ENCODE measurements at places on chromosomes 5 and 9.

GRCh38 chr5:131239686-131240085 lies 24.2 kb upstream of the CDC42SE2 start:
- DNase-seq, result no peak

DNA sequence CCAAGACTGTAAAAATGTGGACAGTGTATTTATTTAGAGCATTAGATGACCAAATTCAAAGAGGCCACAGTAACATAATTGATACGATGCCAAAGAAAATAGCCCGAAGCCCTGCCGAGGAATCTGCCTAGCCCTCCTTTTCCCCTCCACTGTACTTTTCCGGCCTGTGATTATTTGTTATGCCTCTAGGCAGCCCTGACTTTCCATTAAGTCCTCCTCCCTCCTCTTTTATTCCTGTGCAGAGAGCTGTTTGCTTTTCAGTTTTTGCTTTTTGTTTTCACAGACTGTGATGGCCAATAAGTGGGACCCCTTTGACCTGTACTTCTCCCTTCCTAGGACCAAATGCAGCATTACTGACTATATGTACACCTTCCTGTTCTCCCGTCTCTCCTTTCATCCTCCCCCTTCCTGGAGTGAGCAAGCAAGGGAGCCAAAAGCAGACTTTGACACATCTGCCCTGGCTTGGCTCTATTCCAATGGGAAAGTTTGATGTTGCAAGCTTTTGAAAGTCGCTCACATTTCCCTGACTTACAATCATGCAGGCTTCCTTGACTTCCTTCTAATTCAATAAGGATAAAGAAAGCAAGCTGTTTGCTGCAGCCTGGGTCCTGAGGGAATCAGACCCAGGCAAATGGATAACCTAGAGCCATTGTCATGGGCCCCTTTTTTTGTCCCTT lies 76.1 kb downstream of the NREP start:
- peak; percentile 90 for DNase-seq

DNA sequence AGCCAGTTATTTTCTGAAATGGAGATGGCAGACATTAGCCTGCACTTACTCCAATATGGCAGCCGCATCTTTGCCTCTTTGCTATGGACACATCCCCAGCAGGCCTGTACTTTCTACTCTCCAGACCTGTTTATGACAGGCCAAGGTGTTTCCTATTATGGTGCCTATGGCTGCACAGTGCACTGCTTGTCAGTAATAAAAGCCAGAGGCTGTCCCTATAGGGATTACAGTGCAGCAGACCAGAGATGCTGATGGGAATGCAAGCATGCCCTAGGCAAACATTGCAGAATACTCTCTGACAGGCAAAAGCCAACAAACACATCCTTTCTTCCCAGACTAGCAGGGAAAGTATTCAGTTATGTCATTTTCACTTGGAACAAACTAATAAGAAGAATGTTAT lies 442.9 kb downstream of the RAB3C start:
- DNase-seq, result no peak

GRCh38 chr9:129500161-129500862 lies 120.6 kb downstream of the C9orf50 start:
- DNase-seq, result no peak

DNA sequence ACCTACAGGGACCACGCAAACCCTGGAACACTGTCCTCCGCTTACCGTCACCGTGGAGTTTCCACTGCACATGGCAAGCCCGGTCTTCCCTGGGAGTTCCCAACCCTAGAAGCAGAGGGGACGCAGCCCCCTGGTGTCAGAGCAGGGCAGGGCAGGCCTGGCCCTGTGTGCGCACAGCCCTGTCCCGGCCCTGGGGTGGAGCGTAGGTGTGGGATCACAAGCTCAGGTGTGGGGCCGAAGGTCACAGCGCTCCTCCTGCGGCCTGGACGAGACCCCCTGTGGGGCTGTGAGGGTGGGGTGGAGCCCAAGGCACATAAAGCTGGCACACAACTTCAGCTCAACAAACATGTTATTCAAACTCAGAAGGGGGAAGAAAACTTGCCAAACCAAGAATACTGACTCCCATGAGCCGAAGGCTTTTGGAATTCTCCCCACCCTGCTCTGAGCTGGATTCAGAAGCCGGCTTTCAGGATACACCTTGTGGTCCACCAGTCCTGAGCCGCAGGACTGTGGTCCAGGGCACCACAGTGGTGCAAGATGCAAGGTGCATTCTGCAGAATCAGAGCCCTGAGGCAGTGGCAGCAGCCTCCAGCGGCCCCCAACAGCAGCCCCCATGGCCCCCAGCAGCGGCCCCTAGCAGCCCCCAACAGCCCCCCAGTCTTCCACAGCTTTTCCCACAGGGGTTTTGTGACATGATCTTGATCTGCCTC lies 11.8 kb upstream of the EXOC3 start:
- DNase-seq, result no peak

DNA sequence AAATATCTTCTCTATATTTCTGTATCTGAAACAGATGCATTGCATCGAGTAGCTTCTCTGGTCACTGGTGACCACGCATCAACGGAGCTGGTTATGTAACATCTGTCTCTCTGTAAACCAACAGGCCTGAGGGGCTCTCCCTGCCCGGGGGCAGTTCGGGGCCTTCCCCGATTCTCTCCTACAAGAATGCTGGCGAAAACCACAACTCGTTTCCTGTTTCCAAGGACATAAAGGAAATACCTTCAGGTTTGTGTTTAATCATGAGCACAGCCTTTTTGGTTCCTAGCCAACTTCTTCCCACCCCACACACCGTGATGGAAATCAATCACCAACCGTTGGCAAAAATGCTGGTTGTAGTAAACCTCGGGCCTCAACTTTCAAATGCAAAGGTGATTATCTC lies 25.1 kb downstream of the GDNF start:
- no peak for DNase-seq

DNA sequence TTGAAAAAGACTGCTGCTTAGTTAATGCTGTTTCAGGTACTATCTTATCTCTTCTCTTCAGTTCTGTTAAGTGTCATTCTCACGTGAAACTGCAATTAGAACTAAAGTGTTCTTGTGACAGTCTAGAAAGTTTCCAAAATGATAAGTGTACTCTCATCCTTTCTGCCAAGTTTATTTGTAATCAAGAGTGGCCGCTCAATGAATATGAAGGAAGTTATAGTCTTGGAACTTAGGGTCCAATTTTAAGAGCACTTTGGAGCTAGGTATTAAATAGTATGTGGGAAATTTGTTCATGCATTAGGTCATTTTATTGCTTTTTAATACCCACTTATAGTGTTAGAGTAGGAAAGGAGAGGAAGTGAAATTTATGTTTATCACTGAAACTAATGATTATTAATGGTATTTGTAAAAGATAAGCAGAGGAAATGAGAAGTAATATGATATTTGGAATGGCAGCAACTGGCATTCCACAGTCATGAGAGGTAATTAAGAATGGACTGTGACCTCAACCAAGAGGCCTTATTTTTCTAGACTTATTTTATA lies 20.4 kb downstream of the XRCC4 start:
- DNase-seq, result no peak

GRCh38 chr9:127968700-127969383 lies 11.9 kb downstream of the EEIG1 start:
- peak; percentile 77 for DNase-seq

DNA sequence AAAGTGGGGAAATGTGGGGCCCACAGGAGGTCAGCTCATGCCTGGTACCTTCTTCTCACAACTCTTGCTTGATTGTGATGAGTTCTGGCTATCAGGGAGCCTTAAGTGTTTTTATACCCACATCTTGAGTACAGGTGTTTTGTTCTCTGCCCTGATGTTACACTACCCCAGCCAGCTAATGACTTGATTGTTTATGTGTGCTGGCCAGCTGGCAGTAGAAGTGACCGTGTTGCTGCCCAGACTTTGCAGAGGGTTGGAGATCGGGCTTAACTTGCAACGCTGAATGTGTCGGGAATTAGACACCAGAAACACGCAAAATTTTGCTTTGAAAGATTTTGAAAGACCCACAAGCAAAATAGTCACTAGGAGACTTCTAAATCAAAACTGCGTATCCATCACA lies 16.9 kb upstream of the ZDHHC11B start:
- no peak for DNase-seq

DNA sequence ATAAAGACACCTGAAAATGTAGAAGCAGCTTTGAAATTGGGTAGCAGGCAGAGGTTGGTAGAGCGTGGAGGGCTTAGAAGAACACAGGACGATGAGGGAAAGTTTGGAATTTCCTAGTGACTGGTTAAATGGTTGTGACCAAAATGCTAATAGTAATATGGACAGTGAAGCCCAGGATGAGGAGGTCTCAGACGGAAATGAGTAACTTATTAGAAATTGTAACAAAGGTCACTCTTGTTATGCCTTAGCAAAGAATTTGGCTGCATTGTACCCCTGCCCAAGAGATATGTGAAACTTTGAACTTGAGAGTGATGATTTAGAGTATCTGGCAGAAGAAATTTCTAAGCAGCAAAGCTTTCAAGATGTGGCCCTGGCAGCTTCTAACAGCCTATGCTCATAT lies 382.5 kb downstream of the KCNN2 start:
- DNase-seq, result no peak

- peak; percentile 90 for DNase-seq
Measured at GRCh38 chr5:91293131-91293530, 90.0 kb downstream of the ARRDC3 start.

DNA sequence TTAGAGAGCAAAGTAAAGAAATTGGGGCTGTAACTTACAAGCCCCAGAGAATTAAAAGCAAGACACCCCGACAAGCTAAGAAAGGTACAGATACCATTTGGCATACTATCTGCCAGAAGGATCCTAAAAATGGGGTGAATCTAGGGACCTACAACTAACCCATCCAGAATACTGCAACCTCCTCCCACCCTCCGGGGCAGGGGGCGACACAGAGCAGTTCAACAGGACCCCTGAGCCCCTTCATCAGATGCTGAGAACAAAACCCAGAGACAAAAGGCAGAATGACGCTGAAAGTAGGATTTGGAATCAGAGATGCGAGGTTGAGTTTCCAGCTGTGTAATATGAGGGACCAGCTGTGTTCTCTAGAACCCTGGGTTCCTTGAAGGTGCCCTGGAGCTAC lies 71.2 kb downstream of the EPB41L4B start:
- no peak for DNase-seq

DNA sequence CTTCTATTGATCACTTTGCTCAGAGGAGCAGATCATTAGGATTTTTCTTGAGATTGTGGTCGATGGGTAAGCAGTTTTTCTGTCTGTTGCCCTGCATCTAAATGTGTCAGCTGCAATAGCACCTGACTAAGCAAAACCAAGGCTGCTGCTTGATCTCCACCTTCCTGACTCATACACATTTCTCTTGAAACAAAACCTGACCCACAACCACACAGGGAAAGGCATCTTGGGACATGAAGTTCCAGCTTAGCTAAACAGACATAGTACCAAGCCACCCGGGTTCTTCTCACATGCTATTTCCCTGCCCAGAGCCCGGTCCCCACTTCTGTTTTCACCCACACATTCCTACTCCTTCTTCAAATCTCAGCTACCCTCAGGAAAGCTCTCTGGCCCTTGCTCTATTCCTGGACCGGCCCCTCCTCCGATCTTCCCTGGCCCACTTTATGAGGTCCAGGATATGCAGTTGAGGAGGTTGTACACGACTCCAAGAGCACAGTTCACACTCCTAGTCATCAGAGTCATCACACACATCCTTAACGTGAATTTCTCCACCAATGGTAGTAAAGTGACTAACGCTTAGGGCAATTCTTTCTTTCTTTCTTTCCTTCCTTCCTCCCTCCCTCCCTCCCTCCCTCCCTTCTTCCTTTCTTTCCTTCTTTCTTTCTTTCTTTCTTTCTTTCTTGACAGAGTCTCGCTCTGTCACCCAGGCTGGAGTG lies 16.0 kb upstream of the ZBTB43 start:
- peak; percentile 62 for DNase-seq

- DNase-seq, result peak; percentile 54
Measured at GRCh38 chr5:160651692-160652645, 200.0 kb downstream of the ATP10B start.

GRCh38 chr5:100800562-100800961 lies 102.5 kb downstream of the ST8SIA4 start:
- no peak for DNase-seq

GRCh38 chr5:117337064-117337749 lies 762.6 kb upstream of the SEMA6A start:
- no peak for DNase-seq

DNA sequence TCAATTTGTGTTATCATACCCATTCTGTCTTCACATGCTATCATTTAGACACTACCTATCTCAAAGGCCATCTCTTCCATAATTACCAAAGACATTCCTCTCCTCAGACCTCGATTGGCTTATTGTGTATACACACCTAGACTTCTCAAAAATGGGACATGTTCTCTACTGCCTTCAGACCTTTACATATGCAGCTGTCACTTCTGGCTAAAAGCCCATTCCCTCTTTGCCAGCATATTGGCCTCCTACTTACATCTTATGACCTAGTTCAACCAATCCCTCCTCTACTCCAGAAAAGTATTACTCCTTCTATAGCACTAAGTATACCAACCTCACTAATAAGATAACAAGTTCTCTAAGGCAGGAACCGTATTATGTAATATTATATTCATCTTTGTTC lies 84.4 kb downstream of the RAPGEF6 start:
- no peak for DNase-seq

DNA sequence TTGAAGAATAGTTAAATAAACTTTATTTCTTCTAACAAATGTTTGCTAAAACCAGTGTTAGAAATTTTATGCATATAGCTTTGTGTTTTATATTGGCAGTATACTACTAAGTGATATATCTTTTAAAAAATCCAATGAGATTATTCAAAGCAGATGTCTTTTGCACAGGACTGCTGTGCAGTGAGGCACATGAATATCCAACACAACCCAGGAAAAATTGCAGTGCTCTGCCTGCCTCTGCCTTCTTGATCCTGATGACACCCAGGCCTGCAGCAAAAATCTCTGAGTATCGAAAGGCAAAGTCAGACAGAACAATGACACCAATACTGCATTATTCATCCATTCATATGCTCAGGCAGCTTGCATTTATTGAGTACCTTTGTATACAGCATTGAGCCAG lies 1076.5 kb upstream of the ARRDC3 start:
- no peak for DNase-seq

DNA sequence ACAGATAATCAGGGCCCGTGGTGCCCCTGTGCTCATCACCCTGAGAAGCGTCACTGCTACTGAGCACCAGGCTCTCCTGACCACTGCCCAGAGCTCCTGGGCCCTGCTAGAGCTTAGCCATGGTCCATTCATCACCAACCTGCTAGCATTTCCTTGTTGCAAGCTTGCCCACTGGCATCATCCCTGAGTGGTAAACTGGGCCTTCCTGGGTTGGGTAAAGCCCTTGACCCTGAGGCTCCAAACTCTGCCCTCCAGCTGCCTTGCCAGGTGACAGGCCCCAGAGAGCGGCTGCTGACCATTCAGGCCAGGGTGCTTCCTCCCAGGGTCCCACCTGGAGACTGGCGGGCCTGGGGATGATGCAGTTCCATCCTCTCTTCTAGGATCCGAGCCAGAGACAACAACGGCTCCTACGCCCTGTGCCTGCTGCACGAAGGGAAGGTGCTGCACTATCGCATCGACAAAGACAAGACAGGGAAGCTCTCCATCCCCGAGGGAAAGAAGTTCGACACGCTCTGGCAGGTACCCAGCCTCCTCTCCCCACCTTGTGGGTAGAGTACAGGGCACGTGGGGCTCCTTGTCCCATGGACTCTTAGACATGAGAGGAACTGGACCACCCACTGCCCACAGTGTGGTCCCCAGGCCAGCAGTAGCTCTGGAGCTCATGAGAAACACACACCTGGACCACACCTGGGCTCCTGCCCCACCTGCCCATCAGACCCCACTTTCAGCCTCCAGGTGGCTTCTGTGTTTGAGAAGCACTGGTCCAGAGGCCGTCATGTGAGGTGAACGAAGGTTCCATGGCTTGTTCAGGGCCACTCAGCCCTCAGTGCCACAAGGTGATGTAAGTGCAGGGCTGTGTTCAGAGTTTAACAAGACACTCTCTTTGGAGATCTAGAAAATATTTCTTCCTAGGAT lies 60.5 kb downstream of the SYK start:
- DNase-seq, result no peak

- no peak for DNase-seq
Measured at GRCh38 chr9:109113892-109114609, 5.7 kb downstream of the TMEM245 start.

Data from Caki2 (cell line).